ENCODE measurements at places on chromosomes 5 and 9. TPM values are rescaled to one million over a fixed set of nuclear protein-coding genes. Genes with fewer than 3 reads are reported as not detected.

MAMDC2 gene
- 1.1 TPM for total RNA-seq

SRP19 gene
- 20.9 TPM for total RNA-seq

UBE2QL1 gene
- total RNA-seq = 0.31 TPM

DNA sequence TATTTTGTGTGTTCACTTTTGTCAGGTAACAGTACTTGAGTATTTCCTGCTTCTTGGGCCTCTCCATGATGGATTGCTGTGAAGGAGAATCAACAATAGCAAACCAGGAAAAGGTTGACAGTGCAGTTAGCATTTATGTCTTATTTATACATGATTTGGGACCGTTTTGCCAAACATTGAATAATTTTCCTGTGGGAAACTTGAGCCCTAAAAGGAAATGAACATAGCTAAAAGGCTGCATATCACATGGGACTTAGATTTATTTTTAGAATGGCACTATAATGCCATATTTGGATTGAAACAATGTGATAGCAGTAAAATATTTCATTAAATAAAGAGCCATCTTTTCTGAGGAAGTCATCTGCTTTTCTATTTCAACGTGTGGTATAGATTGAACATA lies 15.3 kb downstream of the GPR21 start:
- H3K36me3 ChIP-seq = no peaks in the 10 kb centered on the region
- H3K4me3 ChIP-seq = no peak overlapping the region
- no peaks in the 10 kb centered on the region for H3K27me3 ChIP-seq
- H3K27ac ChIP-seq = no peak overlapping the region

- H3K4me3 ChIP-seq = no peak overlapping the region
- no peaks in the 10 kb centered on the region for H3K4me1 ChIP-seq
- DNase-seq = no peak
- no peak overlapping the region for H3K27ac ChIP-seq
Measured at GRCh38 chr9:92266486-92266885, 27.0 kb downstream of the IARS1 start.

DNA sequence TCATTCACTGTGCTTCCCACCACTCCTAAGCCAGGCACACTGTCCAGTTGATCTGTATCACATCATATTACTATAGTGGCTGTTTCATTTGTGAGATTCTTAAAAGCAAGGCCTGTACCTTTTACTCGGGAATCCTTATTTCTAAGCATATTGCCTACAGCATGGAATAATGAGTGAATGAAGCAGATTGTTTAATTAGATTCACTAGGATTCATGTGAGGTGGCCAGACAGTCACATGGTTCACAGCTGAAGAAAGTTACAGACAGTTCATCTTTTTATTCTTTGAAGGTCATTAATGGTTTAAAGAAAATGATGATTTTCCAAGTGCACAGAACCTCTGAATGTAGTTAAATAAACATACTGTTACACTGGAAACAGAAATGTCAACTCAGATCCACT lies 24.3 kb upstream of the SEMA6A start:
- no peaks in the 10 kb centered on the region for H3K27me3 ChIP-seq
- no peak for DNase-seq
- no peaks in the 10 kb centered on the region for H3K4me1 ChIP-seq

- no peaks in the 10 kb centered on the region for H3K36me3 ChIP-seq
- H3K27me3 ChIP-seq = no peaks in the 10 kb centered on the region
- no peak overlapping the region for H3K27ac ChIP-seq
- no peak for DNase-seq
- no peak overlapping the region for H3K4me3 ChIP-seq
- H3K4me1 ChIP-seq = no peaks in the 10 kb centered on the region
Measured at GRCh38 chr5:126987271-126987899, 43.0 kb downstream of the MARCHF3 start.
